HepG2 (cell line): ENCODE measurements at places on chromosomes 4 and X. TPM values are rescaled to one million over a fixed set of nuclear protein-coding genes. Genes with fewer than 3 reads are reported as not detected.

- no peak for DNase-seq
Observed at GRCh38 chrX:108091878-108092291, 307 bp downstream of the ATG4A start.

NXF2B gene
- total RNA-seq = not detected in 2 replicates

DNA sequence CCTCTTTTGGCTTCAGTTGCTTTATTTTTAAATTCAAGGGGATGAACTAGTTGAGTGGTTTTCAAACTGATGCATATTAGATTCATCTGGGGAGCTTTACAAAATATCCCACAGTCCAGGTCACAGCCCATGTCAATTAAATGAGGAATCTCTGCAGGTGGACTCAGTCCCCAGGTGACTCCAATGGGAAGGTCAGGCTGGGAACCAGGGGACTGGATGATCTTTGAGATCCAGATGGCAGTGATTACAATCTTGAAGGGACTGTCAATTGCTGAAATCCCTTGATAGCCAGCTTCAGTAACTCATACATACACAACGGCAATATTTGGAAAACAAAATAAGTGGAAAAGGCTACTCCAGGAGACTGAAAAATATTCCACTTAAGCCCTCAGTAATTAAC lies 7.0 kb downstream of the ADH1B start:
- no peak for DNase-seq

DNA sequence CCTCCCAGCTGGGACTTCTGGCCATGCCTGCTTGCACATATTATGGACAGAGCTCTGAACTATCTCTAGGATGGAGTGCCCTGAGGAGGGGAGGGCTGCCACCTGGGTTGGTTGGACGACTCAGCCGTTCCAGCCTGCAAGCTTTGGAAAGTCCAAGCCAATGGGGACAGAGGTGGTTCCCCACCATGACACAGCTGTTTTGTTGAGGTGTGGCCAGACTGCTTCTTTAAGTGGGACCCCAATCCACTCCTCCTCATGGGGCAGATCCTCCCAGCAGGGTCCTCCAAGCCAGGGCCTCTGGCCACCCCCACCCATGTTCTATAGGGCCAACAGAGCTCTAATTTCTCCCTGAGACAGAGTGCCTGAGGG lies 22.7 kb downstream of the F8A3 start:
- no peak for DNase-seq

DNA sequence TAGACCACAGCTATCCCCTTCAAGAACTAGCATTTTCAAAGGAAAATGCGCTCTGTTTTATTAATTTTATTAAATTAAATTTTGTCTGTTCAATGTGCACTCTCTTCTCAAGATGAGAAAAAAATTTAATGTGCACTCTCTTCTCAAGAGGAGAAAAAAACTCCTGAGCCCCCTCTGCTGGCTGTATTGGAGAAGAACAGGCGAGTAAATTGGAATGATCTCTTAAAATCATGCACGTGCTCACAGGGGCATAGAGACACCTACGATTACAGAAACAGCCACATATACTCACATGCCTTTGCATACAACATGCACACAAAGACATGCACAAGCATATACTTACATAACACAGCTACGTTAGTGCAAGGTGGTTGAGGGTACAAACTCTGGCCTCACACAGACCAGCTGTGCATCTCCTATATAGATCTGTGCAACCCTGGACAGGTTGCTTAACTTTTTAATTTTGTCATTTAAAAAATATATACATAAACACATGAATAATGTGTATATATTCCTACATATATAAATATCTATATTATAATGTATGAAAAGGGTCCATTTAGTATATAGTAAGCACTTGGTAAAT lies 176.2 kb upstream of the CXorf66 start:
- DNase-seq = peak; percentile 8

DNA sequence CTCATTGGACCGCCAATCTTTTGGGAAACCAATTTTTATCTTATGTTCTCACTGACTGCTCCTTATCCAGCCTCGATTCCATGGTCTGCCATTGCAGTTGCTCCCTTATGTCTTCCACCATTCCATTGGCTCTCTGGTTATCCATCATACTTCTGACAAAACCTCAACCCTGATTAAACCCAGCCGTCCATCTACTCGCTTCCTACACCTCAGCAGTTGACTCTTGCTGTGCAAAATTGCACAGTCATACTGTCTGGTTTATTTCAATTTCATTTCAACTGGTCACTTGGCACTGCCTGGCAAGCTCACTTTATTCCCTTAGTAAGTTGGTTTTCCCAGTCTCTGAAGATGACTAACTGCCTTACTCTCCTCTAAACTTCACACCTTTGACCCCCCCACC lies 26.2 kb downstream of the ARL9 start:
- no peak for DNase-seq

DNA sequence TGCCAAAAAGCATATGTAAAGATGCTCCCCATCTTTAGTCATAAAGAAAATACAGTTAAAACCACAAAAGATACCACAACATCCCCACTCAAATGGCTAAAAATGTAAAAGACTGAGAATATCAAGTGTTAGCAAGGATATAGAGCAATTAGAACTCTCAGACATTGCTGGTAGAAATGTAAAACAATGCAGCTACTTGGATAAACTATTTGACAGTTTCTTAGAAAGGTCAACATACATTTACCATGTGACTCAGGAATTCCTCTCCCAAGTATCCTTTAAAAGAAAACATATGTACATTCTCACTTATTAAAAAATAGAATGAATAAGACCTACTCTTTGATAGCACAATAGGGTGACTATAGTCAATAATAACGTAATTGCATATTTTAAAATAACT lies 173.7 kb downstream of the HNRNPD start:
- DNase-seq = no peak

GRCh38 chrX:5142644-5143043 lies 1086.0 kb downstream of the NLGN4X start:
- DNase-seq = no peak

- no peak for DNase-seq
Observed at GRCh38 chr4:76011700-76012387, 4.5 kb upstream of the CXCL9 start.

- DNase-seq = no peak
Observed at GRCh38 chr4:82696117-82696860, 102.3 kb downstream of the SCD5 start.

- DNase-seq = no peak
Observed at GRCh38 chr4:83382850-83383249, 48.2 kb upstream of the HPSE start.

DNA sequence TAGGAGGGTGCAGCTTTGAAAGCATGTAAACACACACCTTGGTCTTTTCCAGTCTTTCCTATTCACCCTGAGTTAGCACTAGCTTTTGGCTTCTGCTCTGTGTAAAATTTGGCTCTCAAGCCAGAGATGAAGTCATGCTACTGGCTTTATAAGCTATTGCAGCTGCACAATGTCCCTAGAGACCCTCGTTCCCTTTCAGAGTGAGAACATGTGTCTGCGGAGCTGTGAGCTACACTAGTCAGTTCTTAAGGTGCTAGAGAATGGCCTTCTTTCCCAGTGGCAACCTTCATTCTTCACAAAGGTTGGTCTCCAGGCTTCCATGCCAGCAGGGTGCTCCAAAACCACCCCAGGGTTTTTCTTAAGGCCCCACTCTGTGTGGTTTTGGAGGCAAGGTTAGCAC lies 199.1 kb downstream of the SPATA18 start:
- DNase-seq = no peak

- DNase-seq = no peak
Observed at GRCh38 chrX:21661316-21661715, 3.2 kb upstream of the KLHL34 start.

DNA sequence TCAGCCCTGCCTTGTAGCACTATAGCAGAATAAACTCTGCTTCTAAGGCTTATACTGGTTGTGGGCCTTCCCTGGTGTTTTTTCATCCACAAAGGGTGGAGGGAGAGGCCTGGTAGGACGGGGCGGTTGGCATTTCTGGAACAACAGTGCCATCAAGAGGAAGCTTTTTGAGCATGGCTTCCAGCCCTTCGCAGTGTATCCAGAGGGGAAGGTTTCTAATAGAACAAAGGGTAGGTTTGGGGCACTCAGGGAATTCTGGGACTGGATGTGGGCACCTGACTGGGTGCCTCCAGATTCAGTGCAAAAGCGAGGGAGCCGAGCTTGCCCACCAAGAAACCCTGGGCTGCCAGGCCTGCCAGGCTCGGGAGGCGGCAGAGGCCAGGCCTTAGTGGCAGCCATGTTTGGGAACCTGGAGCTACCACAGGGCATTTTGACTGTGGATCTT lies 229.6 kb upstream of the AGTR2 start:
- DNase-seq = peak; percentile 83

GRCh38 chr4:116531870-116532269 lies 553.5 kb downstream of the TRAM1L1 start:
- no peak for DNase-seq

AMBN gene
- total RNA-seq = not detected in 2 replicates

COQ2 gene
- 16.4 and 17.3 TPM in 2 replicates for total RNA-seq

GRCh38 chr4:146834263-146835034 lies 111.2 kb downstream of the TTC29 start:
- DNase-seq = no peak

GRCh38 chr4:41542526-41543275 lies 4.7 kb downstream of the LIMCH1 start:
- DNase-seq = no peak

DNA sequence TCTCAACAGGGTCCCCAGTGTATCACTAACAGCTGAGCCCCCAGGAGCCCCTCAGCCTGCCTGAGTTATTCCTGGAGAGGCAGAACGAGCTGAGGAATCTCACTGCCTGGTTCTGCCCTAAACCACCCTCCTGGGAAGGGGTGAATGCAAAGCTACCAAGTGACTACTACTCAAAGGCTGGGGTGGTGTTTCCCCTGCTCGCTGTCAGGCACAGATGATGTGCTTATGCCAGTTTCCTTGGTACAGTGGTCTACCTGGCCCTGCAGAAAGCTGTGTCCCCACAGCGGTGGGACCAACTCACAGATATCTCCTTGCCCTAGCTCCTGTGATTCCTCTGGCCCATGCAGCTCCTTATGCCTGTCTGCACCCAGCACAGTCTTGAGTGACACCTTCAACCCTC lies 35.4 kb upstream of the ASMTL start:
- no peak for DNase-seq
